SHP77 (cell line): ENCODE measurements at places on chromosomes 1 and 21.

- no peak for DNase-seq
These were observed 4.1 kb downstream of the HHIPL2 start for GRCh38 chr1:222543817-222544216.

DNA sequence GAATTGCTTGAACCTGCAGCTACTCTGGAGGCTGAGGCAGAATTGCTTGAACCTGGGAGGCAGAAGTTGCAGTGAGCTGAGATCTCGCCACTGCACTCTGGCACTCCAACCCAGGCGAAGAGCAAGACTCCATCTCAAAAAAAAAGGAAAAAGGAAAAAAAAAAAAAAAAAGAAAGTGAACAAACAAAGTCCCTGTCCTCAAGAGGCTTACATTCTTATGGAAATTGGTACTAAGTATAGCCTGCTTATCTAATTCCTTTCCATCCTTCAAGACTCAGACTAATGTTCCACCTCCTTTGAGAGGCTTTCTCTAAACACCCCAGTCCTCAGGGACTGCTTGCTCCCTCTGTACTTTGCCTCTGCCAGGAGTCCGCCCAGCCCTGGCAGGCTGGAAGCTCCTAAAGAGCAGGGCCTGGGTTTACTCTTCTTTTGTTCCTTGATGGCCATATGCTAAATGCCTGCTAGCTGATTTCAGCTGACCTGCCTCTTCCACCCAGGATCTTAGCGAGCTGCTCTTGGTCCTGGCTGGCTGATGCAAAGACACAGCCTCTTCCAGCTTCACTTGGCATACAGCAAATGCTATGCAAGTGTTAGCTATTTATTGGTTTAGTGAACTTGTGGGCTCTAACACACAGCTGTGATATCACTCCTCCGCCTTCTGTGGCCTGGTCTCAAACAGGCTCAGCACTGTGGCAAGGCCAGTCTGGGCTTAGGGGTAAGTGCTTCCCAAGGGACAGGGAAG, 9.8 kb downstream of the SLC9A1 start:
- DNase-seq, result no peak

DNA sequence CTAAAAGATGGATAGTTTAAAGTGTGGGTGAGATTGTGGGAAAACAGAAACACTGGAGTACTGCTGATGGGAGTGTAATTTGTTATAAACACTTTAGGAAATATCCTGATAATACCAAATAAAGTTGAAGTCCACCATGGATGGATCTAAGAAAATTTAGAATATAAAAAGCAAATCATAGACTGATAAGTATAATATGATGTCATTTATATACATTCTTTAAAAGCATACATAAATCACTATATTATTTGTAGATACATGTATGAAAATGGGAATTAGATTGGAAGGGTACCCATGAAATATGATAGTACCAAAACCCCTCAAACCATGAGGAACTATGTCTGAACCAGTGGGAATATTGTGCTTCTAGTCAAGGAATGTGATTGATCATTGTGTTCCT, 7.9 kb downstream of the ZMPSTE24 start:
- DNase-seq, result no peak

- peak; percentile 20 for DNase-seq
These were observed 149.5 kb downstream of the ZBTB18 start for GRCh38 chr1:244200596-244200995.

GRCh38 chr1:199804526-199804925, 223.0 kb upstream of the NR5A2 start:
- DNase-seq, result no peak
